ENCODE measurements at places on chromosomes 6 and 20. TPM values are rescaled to one million over a fixed set of nuclear protein-coding genes. Genes with fewer than 3 reads are reported as not detected.

- no peak for DNase-seq
Measured at GRCh38 chr6:116971959-116972358, 94.9 kb downstream of the RFX6 start.

DNA sequence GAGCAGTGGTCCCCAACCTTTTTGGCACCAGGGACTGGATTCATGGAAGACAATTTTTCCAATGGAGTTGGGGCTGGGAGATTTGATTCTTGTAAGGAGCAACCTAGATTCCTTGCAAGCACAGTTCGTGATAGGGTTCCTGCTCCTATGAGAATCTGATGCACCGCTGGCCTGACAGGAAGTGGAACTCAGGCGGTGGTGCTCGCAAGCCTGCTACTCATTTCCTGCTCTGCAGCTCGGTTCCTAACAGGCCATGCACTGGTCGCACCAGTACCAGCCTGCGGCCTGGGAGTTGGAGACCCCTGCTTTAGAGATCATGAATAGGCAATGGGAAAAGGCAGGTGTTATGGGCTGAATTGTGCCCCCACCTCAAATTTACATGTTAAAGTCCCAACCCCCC, 131.2 kb downstream of the PFDN4 start:
- DNase-seq, result no peak

DNA sequence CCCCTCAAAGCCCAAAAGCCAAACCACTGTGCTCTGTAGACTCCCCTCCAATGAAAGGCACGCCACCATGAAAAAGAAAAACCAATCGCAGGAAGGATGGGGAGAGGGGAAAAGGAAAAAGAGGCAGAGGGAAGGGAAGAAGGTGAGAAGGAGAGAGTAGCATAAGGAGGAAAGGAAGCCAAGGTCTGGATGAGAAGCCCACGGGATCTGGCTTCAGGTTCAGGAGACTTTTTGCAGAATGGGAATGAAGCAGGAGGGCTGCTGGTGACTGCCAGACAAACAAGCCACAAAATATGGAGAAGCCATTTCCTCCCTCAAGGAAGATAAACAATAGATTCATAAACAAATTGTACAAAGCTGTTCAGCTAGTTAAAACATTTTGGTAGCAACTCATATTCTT, 79.0 kb upstream of the MRPS10 start:
- DNase-seq, result no peak

DNA sequence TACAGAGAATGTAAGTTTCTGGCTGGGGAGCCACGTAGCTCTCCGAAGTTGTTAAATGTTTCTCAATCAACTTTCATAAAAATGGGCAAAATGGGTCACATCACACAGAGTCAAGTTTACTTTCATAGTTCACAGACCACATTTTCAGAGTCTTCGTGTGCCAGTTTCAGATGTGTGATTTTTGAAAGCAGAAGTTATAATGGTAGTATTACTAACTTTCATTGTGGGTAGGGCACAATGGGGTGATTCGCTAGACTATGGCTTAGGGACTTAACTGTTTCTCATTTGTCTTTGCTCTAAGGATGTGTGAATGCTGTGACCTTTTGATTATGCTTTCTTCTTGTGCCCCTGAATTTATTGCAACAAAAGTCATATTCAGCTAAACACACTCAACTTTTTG, 109.0 kb upstream of the SUPT3H start:
- no peak for DNase-seq

DNA sequence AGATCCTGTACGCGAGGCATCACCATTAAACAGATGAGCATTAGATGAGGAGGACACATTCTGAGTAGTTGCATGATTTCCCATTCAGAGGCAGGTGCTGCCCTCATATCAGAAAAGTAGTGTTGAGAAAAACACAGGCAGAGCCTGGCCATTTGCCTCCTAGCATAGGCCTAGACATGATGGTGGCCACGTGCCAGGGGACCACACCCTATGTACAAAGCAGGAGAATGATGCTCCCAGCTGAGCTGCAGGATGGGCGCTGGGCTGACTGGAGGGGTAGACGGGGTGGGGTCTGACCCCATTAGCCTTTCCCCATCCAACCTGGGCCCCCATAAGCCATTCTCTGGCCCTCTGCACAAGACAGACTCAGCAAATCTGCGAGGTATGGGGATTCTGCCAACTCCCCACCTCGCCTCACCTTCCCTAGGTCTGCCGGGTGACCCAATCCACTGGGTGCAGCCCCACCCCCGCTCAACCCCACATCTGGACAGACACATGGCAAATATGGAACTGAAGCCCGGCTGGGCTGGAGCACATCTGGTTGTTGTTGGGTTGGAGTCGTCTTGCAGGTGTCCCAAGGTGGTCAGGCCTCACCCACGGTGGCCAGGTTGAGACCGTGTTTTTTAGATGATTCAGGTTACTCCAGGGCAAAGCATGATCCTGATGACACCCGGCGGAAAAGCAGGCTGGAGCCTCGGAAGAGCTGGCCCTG, 13.9 kb downstream of the PI16 start:
- no peak for DNase-seq

- DNase-seq, result no peak
Measured at GRCh38 chr6:116568821-116569755, 2.2 kb upstream of the RWDD1 start.

DNA sequence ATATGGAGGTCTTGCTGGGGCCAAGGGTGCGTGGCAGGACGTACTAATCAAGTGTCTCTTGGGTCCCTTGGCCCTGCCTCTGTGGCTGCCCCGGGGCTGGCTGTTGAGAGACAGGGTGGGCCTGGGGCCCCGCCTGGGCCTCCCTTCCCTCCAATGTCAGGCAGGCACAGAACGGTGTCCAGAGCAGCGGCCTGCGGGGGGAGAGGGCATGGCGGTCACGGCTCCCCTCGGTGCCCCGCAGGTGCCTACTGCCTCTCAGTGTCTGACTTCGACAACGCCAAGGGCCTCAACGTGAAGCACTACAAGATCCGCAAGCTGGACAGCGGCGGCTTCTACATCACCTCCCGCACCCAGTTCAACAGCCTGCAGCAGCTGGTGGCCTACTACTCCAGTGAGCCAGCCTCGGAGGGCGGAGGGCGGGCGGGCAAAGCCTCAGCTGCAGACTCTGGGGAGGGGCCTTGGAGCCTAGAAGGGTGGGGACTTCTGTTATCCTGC, 50.0 kb downstream of the SRC start:
- DNase-seq, result no peak

- peak; percentile 46 for DNase-seq
Measured at GRCh38 chr6:64012351-64013001, 376.9 kb downstream of the PHF3 start.

- no peak for DNase-seq
Measured at GRCh38 chr6:1389369-1390132, at the start of gene FOXF2. Gene FOXF2 (plus strand): TSS chr6:1389576. CDS start chr6:1389948, 372 bp downstream.

DNA sequence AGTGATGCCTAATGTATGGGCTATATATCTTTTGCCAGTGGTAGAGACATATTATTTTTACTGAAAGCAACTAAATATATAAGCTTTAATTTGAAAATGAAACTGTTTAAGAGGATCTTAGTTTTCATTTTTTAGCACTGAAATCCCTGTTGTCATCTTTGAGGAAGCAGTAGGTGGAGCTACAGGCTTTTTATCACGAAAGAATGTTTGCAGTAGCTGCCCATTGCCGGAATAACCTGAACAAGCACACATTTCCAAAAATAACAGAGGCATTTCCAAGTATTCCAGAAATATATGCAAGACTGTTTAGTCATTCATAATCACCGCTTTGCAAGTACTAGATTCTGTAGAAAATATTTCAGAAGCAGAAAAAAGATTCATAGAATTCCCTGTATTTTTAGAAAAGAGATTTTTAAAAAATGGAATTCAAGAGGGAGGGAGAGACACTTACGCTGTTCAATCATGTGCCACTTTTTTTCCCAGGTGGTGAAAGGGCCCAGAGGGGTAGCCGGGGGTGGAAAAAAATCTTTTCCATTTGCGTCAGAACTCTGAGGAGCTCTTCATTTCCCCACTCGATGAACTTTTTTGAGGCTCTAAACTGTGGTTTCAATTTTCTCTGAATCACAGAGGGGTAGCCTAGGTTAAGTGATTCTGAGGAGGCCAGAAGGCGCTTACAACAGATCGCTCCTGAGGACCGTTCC, 142.5 kb upstream of the FERMT1 start:
- DNase-seq, result no peak

- no peak for DNase-seq
Measured at GRCh38 chr6:5636210-5637030, 370.3 kb downstream of the NRN1 start.

DNA sequence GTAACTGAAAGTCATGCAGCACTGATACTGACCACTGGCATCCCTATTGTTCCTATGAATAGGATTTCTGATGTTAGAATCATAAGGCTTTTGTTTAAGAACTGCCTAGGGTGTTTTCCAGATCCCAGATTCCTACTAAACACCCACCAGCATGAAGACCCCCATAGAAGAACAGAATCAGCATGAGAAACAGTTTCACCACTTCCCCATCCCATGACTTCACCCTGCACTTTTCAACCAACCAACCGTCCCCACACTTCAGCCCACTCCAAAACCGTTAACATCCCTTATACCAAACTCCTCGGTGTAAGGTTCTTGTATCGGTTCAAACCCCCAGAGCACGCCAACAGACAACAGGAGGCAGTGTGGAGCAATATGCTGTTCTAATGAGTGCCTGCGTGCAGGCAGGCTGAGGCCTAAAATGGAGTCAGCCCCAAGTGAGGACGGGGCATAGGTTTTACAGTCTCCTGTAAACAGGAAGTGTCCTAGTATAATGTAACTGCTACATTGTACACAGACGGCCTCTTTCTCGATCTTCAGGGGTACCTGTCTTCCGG, 11.4 kb upstream of the SSTR4 start:
- DNase-seq, result no peak

- DNase-seq, result no peak
Measured at GRCh38 chr20:24771542-24772061, 177.5 kb upstream of the CST7 start.

DNA sequence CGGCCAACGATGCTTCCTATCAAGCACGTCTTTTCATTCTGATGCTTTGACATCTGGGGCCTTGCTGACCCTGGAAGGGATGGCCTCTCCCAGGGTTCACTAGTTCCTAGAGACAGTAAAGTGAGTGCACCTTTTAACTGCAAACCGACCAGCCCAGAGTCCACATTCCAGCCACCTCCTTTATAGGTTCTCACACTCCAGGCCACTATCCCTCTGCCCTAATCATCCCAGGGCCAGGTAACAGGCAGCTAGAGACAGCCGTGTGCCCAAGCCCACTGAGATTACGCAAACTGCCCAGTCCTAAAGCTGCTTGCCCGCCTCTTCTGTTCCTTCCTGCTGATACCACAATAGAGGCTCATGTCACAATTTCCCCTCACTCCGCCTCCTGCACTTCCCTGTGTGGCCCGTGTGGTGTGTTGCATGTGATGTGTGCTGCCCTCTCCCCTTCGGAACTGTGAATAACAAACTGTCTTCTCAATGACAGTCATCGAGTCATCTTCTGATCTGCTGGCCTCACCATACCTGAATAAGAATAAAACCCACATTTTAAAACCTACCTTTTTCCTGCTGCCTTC, 123.7 kb upstream of the EXOC2 start:
- DNase-seq, result no peak

DNA sequence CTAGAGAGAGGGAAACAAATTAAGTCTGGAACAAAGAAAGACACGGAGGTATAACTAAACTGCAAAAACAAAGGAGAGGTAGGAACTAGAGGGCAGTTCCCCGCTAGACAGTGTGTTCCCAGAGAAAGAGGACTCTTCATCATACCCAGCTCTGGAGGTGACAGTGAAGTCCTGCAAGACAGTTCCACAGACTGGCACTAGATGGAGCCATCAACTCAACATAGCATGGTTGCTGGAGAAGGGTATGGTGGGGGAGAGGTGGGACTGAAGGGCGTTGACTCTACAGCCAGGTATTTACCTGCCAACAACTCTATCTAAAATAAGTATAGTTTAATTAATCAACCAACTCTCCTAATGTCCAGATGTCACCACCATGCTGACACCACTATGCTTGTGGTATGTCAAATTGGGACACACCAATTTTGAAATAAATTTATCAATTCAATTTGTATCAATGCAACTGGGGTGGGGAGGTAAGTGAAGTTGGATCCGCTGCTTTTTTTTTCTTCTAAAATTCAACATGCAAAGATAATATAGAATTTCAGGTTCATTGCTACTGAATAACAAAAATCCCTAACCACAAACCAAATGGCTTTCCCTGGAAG, 9.7 kb downstream of the BACH2 start:
- DNase-seq, result no peak

GRCh38 chr6:13076575-13076974, 251.8 kb downstream of the TBC1D7 start:
- DNase-seq, result no peak

DNA sequence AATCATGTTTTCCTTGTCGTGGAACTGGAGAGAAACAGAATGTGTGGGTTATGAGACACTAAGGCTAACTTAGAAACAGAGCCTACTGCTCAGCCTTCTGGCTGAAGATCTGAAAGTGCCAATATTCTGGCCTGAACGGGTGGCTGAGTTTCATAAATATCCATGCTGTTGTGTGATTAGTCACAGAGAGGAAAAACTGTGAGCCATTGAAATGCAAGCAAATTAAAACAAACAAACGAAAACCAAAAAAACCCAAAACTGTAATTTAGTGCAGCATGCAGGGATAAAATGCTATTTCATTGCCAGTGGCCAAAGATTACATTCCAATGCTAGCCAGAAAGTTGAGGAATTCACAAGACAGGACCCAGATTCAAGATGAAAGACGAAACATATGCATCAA, 315.1 kb downstream of the UBE3D start:
- DNase-seq, result no peak

The PAX1 gene
- under 0.01 TPM for total RNA-seq

The GNAS-AS1 gene
- 0.94 TPM for total RNA-seq

The FAM83B gene
- 0.47 TPM for total RNA-seq

The GNRH2 gene
- not detected for total RNA-seq

The FAM110A gene
- total RNA-seq, result 6.7 TPM

The FRK gene
- total RNA-seq, result 0.31 TPM

The SIRPB2 gene
- total RNA-seq, result 0.62 TPM

The TTBK1 gene
- total RNA-seq, result 13.1 TPM

The FYN gene
- total RNA-seq, result 246 TPM

The CMTR1 gene
- 27.8 TPM for total RNA-seq

The HSPA1B gene
- 121 TPM for total RNA-seq
